ENCODE measurements at places on chromosomes 12 and 14. TPM values are rescaled to one million over a fixed set of nuclear protein-coding genes. Genes with fewer than 3 reads are reported as not detected.

GRCh38 chr14:96161636-96162035 is 43.0 kb upstream of the BDKRB2 start:
- no peak for DNase-seq

GRCh38 chr14:92121207-92121669 is 268 bp downstream of the NDUFB1 start:
- peak; percentile 66 for DNase-seq

ZC3H14 gene
- polyA plus RNA-seq: 354 TPM

- DNase-seq: no peak
Measured at GRCh38 chr14:104263675-104264358, 125.4 kb downstream of the KIF26A start.

CLEC2B gene
- 3.3 TPM for polyA plus RNA-seq

DNA sequence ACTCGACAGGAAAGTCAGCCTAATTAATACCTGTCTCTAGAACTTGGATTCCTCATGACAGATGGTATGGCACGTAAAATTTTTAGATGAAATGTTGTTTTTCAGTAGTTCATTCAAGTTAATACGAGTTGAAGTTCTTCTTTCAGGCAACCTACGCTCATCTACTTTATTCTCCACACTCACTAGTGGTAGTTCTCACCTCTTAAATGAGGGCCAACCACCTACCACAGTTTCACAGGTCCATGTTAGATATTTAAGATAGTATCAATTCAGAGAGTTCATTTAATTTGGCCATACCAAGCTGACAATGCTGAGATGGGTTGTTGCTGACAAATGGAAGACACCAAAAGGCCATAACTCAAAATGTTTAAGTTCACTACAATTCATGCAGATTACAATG is 50.6 kb downstream of the NIN start:
- DNase-seq: no peak

SLC7A7 gene
- 77.1 TPM for polyA plus RNA-seq

C12orf50 gene
- polyA plus RNA-seq: 47.0 TPM

GRCh38 chr14:63039866-63040265 is 5.4 kb downstream of the KCNH5 start:
- no peak for DNase-seq

ARHGAP9 gene
- 111 TPM for polyA plus RNA-seq

CLEC4C gene
- polyA plus RNA-seq: 1.9 TPM

PRH1 gene
- 52.2 TPM for polyA plus RNA-seq

DNA sequence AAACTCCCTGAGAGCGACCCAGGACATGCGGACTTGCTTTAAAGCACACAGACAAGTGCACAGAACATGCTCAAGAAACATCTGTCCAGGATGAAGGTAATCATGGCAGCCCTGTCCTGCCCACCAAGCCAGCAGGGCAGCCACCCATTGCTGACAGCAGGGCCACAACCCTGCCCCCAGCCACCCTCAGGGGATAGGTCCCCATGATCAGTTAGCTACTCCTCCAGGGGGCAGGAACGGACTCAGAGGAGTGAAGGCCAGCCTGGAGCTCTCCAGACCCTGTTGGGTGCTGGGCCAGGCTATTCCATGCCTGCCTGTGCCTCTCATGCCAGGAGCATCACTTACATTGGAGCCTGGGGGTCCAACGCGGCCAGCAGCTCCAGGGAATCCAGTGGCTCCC is 15.8 kb downstream of the TMEM106C start:
- no peak for DNase-seq

SLCO1B1 gene
- polyA plus RNA-seq: not detected

SCARB1 gene
- polyA plus RNA-seq: 116 TPM

PPTC7 gene
- polyA plus RNA-seq: 23.7 TPM

DNA sequence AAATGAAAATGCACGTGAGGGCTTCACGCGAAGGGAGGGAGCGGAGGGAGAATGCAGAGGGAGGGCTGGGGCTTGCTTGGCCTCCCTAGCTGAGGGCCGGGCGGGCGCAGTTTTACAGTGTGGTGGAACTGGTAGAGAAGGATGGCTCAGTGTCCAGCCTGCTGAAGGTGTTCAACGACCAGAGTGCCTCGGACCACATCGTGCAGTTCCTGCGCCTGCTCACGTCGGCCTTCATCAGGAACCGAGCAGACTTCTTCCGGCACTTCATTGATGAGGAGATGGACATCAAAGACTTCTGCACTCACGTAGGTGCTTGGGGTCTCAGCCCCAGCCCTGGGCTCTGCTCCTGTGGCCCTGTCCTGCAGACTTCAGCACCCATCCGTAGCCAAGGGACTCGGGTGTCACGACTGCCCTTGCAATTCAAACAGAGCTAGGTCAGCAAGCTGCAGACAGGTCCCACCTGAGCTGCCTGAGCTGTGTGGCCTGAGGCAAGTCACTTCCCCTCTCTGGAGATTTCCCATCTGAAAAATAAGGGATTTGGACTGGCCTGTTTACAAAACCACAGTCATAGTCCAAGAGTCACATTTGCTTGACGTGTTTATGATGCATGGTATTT is 18.4 kb downstream of the OTUB2 start:
- DNase-seq: no peak

- DNase-seq: no peak
Measured at GRCh38 chr12:107148107-107148506, 54.8 kb upstream of the CRY1 start.

BIN2 gene
- 29.6 TPM for polyA plus RNA-seq

DNA sequence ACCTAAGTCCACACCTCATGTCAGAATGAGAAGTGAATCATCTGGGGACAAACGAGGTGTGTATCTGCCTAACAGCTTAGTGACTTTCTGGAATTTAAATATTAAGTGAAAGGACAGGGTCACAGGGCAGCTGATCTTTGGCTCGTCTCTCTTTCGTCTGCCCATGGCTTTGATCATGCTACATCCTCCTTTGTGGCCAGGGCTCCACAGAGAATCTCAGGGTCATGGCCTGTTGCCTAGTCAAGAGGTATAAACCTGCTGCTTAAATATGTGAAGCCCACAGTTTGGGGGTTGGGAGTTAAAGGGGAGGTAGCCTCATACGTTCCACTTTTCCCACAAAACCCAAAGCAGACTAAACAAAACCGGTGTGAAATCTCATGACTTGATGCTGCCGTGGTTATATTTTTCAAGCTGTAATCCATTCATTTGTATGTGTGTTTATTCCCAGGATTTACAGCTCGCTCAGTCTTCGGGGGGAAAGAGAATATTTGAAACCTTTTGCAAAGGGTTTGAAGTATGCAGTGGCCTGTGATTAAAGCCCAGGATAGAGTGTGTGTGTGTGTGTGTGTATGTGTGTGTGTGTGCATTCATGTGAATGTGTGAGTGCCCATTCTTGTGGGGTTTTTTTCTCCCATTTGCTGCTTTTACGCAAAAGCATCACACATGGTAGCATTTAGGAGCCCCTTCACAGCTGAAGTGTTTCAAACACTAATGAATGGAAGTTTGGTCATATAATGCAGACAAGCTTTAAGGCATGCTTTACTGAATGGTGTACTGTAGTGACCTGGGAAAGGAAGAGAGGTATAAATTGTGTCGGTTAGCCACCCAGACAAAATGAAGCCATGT is 137.1 kb downstream of the HMGA2 start:
- no peak for DNase-seq

PMEL gene
- polyA plus RNA-seq: 8.2 TPM

GRCh38 chr12:46367351-46368029 is 5.1 kb downstream of the SLC38A2 start:
- no peak for DNase-seq

DNA sequence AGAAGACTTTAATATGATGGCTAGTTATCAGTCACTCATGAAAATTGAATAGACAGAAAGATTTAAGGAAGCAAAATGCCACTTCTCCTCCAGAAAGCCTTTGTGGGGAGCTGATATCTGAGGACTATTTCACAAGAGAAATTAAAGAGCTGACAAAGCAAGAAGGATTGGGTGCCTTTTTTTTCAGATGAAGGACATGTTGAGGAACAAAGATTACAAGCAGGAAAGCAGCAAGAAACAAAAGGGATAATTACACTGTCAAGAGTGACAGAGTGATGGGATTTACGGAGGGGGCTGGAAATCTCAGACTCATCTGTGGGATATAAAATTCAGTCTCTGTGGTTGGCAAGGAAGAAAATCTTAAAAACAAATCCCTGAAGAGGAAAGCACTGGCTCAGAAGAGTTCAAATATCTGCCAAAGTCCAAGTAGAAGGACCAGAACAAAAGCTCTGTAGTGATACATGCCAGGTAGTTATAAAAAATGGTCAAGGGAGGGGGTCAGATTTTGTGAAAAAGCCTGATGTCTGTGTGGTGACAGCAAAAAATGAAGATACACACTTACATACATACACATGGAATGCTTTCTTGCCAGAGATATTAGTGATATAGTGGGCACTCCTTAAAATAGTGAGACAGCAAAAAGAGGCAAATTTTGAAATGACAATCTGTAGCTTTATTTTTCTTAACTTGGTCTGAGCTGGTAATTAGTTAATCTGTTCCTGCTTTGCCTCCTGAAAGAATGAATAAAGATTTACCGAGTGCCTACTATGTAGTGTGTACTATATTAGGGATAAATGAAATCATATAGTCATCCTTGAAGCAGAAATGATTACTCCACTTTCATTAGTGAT is 62.9 kb downstream of the EPS8 start:
- DNase-seq: no peak

DNA sequence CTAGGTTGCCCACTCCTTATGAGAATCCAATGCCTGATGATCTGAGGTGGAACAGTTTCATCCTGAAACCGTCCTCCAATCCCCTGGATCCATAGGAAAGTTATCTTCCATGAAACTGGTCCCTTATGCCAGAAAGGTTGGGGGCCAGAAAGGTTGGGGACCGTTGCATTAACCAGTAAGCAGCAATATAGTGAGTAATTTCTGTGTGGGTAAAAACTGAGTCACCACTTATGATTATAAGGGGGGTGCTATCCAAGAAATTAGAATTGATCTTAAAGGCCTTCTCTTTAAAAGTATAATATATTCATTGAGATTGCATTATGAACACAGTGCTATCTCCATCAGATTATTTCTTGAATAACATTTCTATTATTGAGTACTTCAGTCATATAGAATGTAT is 97.2 kb downstream of the PCNX1 start:
- no peak for DNase-seq

DNA sequence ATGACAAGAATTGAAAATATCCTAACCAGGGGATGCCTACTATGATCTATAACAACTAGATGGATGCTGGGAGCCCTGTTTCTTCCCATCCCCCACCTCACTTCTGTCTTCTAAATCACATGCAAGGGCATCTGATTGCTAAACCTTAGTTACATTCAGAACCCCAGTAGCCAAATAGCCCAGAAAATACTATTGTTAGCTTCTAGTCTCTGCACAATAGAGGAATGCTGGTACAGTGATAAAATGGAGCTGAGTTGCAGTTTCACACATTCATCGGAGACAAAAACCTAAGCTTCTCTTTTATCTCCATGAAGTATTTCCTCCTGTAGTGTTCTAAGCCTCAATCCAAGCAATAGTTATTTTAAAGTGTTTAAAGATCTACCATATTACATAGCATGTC is 942.9 kb downstream of the RPS29 start:
- DNase-seq: no peak

DNA sequence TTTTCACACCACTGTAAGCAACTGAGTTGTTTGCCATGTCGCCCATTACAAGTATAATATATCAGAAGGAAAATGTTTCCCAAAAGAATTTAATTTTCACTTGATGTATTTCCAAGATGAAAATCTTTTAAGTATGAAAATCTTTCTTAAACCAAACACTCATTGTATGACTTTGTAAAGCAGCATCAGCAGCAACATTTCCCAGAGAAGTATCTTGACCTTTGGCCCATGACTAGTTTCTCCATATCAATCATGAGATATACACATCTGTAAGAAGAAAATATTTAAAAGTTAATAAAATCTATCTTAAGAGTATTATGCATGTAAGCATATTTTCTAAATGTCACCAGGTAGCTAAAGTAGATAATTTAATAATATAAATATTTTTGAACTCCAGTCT is 52.8 kb downstream of the ATP2B1 start:
- no peak for DNase-seq

DNA sequence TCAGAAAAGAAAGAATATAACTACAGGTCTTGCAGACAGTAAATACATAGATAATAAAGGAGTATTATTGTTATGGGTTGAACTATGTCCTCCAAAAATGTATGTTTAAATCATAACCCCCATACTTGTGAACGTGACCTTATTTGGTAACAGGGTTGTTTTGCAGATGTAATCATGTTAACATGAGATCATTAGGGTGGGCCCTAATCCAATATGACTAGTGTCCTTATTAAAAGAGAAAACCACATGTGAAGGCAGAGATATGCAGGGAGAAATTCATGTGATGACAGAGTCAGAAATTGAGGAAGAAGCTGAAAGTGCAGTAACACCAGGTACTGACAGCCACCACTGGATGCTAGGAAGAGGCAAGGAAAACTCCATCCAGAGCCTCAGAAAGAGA is 29.0 kb downstream of the MAGOHB start:
- DNase-seq: no peak

- no peak for DNase-seq
Measured at GRCh38 chr14:69773571-69774276, 6.8 kb downstream of the SRSF5 start.

DNA sequence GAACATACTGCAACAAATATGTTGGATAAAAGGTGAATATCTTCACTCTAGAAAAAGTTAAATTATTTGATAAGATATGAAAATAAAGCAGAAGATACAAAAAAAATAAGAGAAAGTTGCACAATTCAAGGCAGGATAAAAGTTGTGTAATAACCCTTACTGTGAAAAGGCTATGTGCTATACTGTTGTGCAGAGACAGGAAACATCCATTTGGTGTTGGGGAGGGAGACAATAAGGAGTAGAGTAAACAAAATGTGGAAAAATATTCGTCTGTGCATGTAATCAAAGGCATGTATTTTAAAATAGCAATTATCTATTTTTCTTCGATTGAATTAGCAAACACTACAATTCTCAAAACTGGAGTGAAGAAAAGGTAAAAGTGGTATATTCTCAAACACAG is 34.8 kb downstream of the PTHLH start:
- DNase-seq: no peak

GRCh38 chr14:74038020-74038859 is 19.1 kb downstream of the BBOF1 start:
- DNase-seq: no peak

MFAP5 gene
- polyA plus RNA-seq: 41.1 TPM

DNA sequence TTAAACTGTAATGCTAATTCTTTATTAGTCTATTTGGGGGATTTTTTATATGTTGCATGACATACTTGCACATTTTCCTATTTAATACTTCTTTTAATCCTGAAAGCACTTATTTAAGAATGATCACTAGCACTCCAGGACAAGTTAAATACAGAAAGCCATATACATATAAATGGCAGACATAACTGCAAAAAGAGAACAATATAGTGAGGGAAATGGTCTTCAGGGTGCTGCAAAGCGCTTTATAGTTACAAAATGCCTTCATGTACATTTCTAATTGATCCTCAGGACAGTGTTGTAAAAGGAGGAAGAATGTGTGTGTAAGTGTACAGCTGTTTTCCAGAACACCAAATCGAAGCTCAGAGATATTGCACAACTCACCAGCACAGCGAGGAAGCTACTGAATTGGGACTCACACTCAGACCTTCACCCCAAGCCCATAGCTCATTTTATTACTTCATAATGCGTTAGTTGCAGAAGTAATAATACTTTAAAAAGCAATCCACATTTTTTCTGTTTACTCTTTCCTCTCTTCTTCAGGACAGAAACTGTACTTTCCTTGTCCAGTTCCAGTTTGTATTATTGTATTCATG is 428.2 kb downstream of the RAD51B start:
- DNase-seq: no peak

KRT79 gene
- not detected for polyA plus RNA-seq

- no peak for DNase-seq
Measured at GRCh38 chr12:132577191-132577920, 33.0 kb downstream of the LRCOL1 start.

MYH6 gene
- 0.44 TPM for polyA plus RNA-seq
